Karpas-422 (cell line): ENCODE measurements at places on chromosomes 4 and X. TPM values are rescaled to one million over a fixed set of nuclear protein-coding genes. Genes with fewer than 3 reads are reported as not detected.

- no peak for DNase-seq
These were observed 146.8 kb downstream of the DCLK2 start for GRCh38 chr4:150224896-150225591.

Gene USP26
- not detected in 2 replicates for total RNA-seq

Gene DCLK2
- not detected in 2 replicates for total RNA-seq

DNA sequence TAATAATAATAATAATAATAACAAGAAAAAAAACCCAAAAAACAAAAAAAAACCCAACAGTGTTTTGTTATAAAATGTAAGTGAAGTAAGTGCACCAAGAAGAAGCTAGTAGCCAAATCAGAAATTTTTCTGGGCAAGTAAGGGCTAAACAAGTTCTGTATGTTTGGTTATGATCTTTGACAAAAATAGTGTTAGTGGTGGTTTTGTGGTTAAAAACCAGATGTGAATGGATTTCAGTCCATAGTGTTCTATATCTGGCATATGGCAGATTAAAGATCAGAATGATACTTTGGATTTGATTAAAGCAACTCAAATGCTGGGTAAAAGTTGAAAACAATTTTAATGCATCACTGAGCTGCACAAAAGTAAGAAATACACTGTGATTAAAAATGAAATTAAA, 116.5 kb upstream of the NDST4 start:
- no peak for DNase-seq

DNA sequence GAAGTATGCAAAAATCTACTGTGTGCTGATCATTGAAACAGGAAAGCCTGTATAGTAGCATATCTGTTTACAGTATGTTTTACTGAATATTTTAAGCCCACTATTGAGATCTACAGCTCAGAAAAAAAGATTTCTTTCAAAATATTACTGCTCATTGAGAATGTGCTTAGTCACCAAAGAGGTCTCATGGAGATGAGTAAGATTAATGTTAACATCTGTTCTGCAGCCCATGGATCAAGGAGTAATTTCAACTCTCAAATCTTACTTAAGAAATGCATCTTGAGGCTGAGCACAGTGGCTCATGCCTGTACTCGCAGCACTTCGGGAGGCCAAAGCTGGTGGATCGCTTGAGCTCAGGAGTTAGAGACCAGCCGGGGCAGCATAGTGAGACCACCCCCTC, 3.3 kb downstream of the RNF4 start:
- no peak for DNase-seq

- DNase-seq, result no peak
These were observed 122.3 kb downstream of the MID1IP1 start for GRCh38 chrX:38923451-38923969.

GRCh38 chrX:106220177-106220576, 52.1 kb downstream of the PWWP3B start:
- DNase-seq, result peak; percentile 57

- DNase-seq, result no peak
These were observed 199.0 kb upstream of the MAMLD1 start for GRCh38 chrX:150163956-150164726.

DNA sequence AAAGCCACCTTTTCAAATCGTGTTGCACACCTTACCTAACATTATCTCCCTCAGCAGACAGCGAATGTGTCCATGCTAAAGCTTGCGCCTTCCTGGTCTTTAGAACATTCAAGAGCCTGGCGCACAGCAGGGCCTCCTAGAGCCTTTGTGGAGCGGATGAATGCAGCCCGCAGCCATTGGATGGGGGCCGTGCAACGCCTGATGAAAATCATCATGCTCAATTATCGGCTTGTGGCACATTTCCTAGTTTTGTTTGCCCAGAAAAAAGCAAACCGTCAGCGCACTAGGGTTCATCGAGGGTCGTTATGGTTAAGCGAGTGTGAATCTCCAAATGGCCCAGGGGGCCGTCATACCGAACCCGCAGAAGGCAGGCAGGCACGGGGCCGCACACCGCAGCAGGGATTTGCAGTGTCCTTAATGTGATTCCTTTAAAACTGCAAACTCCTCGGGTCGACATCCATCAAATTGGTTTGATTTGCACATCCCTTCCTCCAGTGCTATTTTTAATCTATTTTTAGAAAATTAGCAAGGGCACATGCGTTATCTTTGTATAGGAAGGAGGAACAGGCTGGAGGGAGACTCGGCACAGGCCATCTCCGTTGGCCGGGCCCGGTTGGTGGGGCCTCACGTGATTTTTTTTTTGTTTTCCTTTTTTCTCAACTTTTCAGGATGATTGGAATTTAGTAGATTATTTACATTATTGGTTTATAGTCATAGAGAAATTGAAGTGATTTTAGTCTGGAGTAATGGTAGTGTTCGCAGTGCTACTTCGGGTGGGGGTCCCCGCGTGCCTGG, 53.1 kb downstream of the ABLIM2 start:
- DNase-seq, result no peak

DNA sequence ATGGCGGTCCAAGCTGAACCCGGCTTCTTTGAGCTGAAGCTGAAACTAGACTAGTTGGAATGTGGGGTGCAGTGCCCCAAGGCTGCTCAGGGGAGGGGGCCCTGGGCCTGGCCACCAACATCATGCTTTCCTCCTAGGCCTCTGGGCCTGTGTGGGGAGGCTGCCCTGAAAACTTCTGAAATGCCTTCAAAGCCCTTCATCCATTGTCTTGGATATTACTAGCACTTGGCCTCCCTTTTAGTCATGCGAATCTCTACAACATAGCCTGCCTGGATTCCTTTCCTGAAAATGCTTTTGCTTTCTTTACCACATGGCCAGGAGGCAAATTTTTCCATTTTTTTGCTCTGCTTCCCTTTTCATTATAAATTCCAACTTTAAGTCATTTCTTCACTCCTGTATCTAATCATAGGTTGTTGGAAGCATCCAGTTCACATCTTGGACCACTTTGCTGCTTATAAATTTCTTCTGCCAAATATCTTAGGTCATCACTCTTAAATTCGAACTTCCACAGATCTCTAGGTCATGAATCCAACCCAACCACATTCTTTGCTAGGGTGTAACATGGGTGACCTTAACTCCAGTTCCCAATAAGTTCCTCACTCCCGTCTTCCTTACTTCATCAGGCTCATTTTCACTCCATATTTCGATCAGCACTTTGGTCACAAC, 103.4 kb downstream of the DDIT4L start:
- no peak for DNase-seq
